ENCODE measurements at places on chromosomes 7 and 10.
A peak's percentile ranks its signal among the peaks of the same experiment; 100 is the strongest.

DNA sequence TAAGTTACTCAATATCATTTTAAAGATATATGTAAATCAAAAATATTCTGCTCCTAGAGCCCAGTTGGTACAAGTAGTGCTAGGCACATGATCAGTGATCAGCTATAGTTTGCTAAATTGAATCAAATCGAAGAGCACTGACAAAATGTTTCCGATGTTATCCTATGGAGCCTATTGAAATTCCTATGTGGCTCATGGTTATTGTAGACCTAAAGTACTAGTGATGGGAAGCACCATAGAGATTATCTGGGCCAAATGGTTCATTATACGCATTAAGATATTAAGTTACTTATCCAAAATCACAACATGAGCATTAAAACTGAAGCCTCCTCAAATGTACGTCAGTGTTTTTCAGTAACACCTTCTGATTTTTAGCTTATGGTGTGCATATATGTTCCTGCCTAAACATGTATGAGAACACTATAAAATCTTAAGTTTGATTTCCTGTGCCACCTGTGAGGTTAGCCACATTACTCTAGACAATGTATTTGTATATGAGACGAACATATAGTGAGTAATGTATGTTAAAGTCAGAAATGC is 103.2 kb downstream of the IQUB start:
- H3K36me3 ChIP-seq, result no peaks in the 10 kb centered on the region
- no peak overlapping the region for H3K27ac ChIP-seq
- H3K4me1 ChIP-seq, result no peaks in the 10 kb centered on the region

GRCh38 chr7:93973134-93973533 is 31.0 kb downstream of the BET1 start:
- DNase-seq, result no peak
- H3K4me3 ChIP-seq, result no peak overlapping the region
- peaks cover 1% of the 10 kb centered on the region for H3K36me3 ChIP-seq
- H3K27ac ChIP-seq, result no peak overlapping the region

GRCh38 chr7:155490697-155491628 is 33.0 kb downstream of the EN2 start:
- peaks cover 2% of the 10 kb centered on the region for H3K36me3 ChIP-seq
- peaks cover 43% of the 10 kb centered on the region for H3K27me3 ChIP-seq
- peaks cover 18% of the 10 kb centered on the region for H3K4me1 ChIP-seq
- peak overlapping the region; percentile 79 for H3K4me3 ChIP-seq

DNA sequence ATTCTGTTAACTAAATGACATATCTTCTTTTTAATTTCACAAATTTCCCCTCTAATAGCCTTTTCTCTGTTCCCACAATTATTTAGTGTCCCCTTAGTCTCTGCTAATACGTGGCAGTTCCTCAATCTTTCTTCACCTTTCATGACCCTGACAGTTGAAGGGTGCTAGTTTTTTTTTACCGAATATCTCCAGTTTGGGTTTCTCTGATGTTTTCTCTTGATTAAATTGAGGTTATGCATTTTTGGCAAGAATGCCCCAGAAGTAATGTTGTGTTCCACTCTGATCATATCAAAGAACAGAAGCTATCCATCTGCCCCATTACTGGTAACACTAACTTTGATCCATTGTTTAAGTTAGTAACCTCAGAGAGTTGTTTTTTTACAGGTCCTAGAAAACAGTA is 133.6 kb upstream of the ASAH2 start:
- H3K36me3 ChIP-seq, result no peaks in the 10 kb centered on the region
- H3K27ac ChIP-seq, result no peak overlapping the region
- H3K27me3 ChIP-seq, result no peaks in the 10 kb centered on the region
- H3K4me3 ChIP-seq, result no peak overlapping the region

- peaks cover 29% of the 10 kb centered on the region for H3K4me1 ChIP-seq
- DNase-seq, result no peak
- peak overlapping the region; percentile 29 for H3K27ac ChIP-seq
- peak overlapping the region; percentile 3 for H3K4me3 ChIP-seq
- peaks cover 18% of the 10 kb centered on the region for H3K27me3 ChIP-seq
These were observed 3.8 kb downstream of the RTKN2 start for GRCh38 chr10:62264702-62265436.

- no peak overlapping the region for H3K4me3 ChIP-seq
- H3K4me1 ChIP-seq, result peaks cover 34% of the 10 kb centered on the region
- no peak overlapping the region for H3K27ac ChIP-seq
- no peak for DNase-seq
- no peaks in the 10 kb centered on the region for H3K27me3 ChIP-seq
These were observed 24.9 kb downstream of the GSAP start for GRCh38 chr7:77391230-77391629.

DNA sequence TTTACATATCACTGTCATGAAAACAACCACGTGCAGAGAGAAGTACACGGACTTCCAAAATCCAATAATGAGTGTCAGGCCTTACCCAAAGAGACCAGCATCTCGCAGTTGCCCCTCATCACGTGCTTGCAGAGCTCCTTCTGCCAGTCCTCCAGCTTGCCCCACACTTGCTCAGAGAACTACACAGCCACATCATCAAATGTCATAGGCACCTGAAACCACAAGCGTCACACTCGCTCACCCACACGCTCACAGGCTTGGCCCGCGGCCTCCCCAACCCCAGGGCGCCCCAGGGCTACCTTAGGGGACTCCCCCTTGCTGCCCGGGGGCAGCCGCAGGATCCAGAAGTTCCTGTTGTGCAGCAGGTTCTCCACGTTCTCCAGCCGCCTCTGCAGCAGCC is 123.4 kb upstream of the ZNF746 start:
- H3K4me3 ChIP-seq, result peak overlapping the region; percentile 91
- H3K27ac ChIP-seq, result no peak overlapping the region
- peaks cover 41% of the 10 kb centered on the region for H3K4me1 ChIP-seq
- peak; percentile 83 for DNase-seq
- no peaks in the 10 kb centered on the region for H3K27me3 ChIP-seq

DNA sequence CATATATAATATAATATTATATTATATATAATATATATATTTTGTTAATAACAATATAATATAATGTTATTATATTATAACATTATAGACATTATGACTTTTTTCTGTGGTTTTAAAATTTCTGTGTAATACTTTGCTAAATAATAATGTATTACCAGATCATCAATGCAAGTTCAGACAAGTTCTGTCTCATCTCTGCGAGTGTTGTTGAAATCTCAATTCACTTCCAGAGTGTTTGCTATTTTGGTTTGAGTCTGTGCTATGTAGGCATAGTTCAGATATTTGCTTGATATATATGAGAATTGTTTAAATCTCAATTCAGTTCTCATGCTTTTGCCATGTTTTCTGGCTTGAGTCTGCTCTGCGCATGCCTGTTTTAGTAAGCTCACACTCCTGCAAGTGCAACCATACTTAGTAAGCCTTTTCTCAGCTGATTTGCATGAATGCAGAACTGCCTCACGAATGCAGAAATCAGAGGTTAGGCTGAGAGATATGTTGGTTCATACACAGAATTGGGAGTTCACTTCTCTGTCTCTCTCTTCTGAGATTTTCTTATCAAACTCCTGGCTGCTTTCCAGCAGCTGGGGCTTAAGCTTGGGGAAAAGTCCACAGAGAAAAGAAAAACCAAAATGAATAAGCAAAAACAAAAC is 830.2 kb upstream of the SORCS1 start:
- H3K4me1 ChIP-seq, result no peaks in the 10 kb centered on the region
- DNase-seq, result no peak
- no peak overlapping the region for H3K27ac ChIP-seq

GRCh38 chr7:98995523-98996149 is 117.3 kb downstream of the TRRAP start:
- no peaks in the 10 kb centered on the region for H3K27me3 ChIP-seq
- peak overlapping the region; percentile 38 for H3K27ac ChIP-seq
- peaks cover 11% of the 10 kb centered on the region for H3K4me1 ChIP-seq
- no peak for DNase-seq
- H3K4me3 ChIP-seq, result no peak overlapping the region

DNA sequence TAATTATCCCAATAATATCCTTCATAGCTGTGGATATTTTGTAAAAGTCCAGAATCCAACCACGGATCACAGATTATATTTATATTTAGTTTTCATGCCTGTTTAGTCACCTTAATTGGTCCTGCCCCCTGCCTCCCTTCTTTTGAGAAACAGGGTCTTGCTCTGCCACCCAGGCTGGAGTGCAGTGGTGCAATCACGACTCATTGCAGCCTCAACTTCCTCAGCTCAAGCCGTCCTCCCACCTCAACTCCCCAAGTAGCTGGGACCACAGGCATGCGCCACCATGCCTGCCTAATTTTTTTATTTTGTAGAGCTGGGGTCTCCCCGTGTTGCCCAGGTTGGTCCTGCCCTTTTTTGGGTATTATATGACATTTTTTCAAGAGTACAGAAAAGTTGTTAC is 129.4 kb downstream of the KAT6B start:
- no peaks in the 10 kb centered on the region for H3K27me3 ChIP-seq
- no peak overlapping the region for H3K4me3 ChIP-seq
- DNase-seq, result no peak
- H3K27ac ChIP-seq, result no peak overlapping the region

DNA sequence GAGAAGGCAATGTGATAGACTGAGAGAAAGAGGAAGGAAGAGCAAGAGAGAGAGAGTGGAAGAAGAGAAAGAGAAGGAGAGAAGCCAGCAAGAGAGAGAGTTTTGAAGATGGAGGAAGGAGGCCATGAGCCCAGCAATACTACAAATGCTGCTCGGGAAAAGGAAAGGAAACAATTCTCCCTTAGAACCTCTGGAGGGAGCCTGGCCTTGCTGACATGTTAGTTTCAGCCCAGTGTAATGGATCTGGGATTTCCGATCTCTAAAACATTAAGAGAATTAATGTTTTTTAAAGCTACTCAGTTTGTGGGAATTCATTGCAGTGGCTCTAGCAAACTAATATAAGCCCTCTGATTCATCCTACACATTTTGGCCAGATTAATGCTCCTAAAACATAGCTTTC is 206.8 kb upstream of the MTPN start:
- no peak for DNase-seq
- H3K27me3 ChIP-seq, result no peaks in the 10 kb centered on the region

DNA sequence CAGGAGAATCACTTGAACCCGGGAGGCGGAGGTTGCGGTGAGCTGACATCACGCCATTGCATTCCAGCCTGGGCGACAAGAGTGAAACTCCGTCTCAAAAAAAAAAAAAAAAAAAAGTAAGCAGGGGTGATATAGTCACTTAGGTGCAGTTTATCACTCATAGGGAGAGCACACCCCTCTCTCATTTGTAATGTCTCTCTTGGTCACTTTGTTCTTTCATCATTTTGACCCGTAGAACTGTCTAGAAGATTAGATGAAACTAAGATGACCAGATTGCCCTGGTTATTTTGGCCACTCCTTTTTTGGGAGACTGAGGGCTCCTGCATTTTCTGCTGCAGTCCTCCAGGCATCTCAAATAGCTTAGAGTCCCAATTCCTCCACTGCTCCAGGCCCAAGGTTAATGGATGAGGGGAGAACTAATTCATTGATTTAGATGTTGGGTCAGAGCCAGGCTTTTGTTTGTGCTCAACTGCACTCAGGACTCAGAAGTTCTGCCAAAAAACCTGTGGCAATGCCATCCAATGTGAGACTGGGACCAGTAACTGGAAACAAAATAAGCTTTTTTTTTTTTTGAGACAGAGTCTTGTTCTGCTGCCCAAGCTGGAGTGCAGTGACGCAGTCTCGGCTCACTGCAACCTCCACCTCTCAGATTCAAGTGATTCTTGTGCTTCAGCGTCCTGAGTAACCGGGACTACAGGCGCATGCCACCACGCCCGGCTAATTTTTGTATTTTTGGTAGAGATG is 50.0 kb upstream of the CAMK1D start:
- H3K27ac ChIP-seq, result no peak overlapping the region
- DNase-seq, result no peak
- H3K27me3 ChIP-seq, result no peaks in the 10 kb centered on the region
- H3K4me1 ChIP-seq, result peaks cover 6% of the 10 kb centered on the region
- peaks cover 4% of the 10 kb centered on the region for H3K36me3 ChIP-seq

GRCh38 chr7:145143685-145144084 is 307.8 kb upstream of the TPK1 start:
- H3K4me3 ChIP-seq, result no peak overlapping the region
- H3K27ac ChIP-seq, result no peak overlapping the region
- no peaks in the 10 kb centered on the region for H3K36me3 ChIP-seq
- no peak for DNase-seq

DNA sequence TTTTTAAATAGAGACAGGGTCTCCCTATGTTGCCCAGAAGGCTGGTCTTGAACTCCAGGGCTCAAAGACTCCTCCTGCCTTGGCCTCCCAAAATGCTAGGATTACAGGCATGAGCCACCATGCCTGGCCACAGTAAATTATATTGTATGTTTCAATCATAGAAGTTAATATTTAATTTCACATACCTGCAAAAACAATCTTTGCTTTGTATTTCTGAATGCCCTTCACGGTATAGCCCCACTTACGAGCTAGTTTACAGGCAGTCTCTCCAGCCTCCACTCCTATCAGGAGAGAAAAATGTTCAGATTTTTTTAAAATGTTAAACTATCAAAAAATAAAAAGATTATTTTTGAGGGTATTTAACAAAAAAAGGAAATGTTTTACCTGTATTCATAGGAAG is 10.4 kb downstream of the OAT start:
- H3K27ac ChIP-seq, result no peak overlapping the region
- DNase-seq, result no peak
- H3K36me3 ChIP-seq, result peaks cover 3% of the 10 kb centered on the region
- H3K4me1 ChIP-seq, result peaks cover 6% of the 10 kb centered on the region
- H3K27me3 ChIP-seq, result no peaks in the 10 kb centered on the region

DNA sequence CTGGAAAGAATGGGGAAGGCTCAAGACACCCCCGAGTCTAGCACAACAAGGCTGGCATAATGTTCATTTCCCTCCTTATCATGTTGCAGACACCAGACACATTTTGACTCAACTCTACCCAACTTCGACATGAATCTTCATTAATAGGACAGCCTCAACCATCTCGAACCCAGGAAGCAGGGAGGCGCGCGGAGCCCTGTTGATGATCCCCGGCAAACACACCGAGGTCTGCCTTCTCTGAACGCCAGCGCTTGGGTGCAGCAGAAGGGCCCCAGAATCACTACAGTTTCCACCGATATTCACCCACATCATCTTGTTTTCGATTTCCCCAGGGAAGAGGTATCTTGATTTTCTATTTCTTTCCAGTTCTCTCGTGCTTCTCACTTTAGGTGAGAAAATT is 563.6 kb downstream of the TCERG1L start:
- H3K4me1 ChIP-seq, result no peaks in the 10 kb centered on the region
- no peak overlapping the region for H3K27ac ChIP-seq
- no peaks in the 10 kb centered on the region for H3K27me3 ChIP-seq
- DNase-seq, result no peak
- H3K36me3 ChIP-seq, result no peaks in the 10 kb centered on the region
- H3K4me3 ChIP-seq, result no peak overlapping the region

DNA sequence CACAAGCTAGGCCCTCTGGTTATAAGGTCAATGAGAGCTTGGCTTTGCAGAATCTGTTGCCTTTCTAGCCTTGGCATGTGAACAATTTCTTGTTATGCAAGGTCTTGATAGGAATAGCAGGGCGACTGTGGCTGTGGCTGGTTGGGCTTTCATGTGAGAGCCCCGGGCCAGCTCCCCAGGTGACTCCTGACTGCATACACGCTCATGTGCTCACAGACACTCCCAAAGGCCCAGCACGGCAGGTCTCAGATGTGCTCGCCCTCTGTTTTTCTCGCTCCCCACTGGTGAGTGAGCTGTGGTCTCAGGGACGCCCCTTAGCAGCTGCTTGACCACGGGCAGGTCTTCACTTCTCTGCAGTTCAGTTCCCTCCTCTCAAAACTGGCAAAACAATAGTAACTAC is 37.1 kb upstream of the ZNF32 start:
- no peak for DNase-seq
- H3K4me1 ChIP-seq, result peaks cover 15% of the 10 kb centered on the region
- no peak overlapping the region for H3K27ac ChIP-seq
- H3K4me3 ChIP-seq, result no peak overlapping the region
- no peaks in the 10 kb centered on the region for H3K36me3 ChIP-seq
